ENCODE measurements at places on chromosomes 1 and 21.

- DNase-seq, result no peak
These were observed 199.7 kb upstream of the TMPRSS15 start for GRCh38 chr21:18603261-18603660.

GRCh38 chr21:16427587-16428087, 697.9 kb downstream of the USP25 start:
- DNase-seq, result no peak

DNA sequence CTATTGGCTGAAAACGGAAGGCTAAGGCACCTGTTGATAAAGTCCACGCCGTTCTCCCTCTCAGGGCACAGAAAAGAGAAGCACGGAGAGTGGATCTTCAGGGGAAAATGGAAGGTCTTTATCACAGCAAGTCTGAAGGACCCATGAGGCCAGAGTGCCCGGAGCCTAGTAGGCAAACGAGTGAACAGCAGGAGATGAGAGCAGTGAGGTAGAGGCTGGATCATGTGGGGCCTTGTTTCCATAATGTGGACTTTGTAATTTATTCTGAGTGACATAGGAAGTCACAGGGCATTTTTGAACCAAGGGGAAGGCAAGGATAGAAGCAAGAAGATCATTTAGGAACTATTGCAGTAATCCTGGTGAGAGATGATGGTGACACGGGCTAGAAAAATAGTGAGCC, 287.2 kb upstream of the NRIP1 start:
- no peak for DNase-seq

DNA sequence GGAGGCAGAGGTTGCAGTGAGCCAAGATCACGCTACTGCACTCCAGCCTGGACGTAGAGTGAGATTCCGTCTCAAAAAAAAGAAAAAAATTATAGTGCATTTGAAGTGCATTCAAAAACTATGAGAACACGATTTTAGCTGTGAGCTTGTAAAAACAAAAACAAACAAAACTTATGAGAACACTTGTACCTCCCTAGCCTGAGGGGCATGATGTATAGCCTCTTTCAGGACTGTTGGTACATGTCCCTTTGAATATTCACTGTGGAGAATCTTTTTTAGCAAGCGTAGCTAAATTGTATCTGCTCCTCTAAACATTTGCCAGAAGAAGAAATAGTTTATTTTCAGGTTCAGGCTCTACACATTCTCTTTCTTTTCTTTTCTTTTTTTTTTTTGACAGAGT, 9.5 kb upstream of the DEGS1 start:
- no peak for DNase-seq

- DNase-seq, result no peak
These were observed 271.9 kb upstream of the FMN2 start for GRCh38 chr1:239819756-239820250.

GRCh38 chr1:67764633-67765032, 68.6 kb downstream of the GNG12 start:
- no peak for DNase-seq

GRCh38 chr1:234725177-234726132, 115.5 kb upstream of the IRF2BP2 start:
- peak; percentile 69 for DNase-seq

DNA sequence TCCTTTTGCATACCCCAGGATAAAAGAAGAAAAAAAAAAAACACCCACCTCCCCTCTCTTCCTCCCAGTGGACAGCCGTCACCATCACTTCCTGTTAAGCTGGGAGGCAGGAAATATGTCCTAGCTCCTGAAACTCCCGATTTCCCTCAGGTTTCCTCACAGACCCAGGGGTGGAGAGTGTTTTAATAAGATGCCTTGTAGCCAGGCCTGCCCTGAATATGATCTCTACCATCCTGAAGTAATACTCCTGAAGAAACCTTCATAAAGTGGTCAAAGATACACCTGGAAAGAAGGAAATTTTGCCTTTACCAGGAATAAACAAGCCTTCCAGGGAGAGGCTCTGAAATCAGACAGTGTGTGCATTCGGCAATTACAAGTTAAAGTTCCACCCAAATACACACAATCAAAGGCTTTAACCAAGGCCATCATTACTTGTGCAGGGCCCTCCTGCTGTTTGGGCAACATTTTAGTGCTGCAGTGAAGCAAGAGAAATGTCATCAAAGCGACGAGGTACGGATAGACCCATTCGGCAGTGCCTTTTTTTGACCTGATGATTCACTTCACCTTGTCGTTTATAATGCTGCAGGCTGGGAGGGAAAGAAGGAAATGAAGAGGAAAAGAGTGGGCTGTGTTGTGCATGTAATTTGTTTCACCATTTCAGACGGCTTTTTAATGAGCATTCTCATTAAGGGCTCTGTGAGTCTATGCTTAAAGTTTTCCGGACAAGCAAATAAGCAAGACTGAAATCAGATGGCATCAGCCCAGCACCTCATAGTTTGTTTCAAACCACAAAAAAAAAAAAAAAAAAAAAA, 41.0 kb upstream of the RASAL2 start:
- no peak for DNase-seq

- no peak for DNase-seq
These were observed 20.6 kb downstream of the GPR3 start for GRCh38 chr1:27413004-27413403.

DNA sequence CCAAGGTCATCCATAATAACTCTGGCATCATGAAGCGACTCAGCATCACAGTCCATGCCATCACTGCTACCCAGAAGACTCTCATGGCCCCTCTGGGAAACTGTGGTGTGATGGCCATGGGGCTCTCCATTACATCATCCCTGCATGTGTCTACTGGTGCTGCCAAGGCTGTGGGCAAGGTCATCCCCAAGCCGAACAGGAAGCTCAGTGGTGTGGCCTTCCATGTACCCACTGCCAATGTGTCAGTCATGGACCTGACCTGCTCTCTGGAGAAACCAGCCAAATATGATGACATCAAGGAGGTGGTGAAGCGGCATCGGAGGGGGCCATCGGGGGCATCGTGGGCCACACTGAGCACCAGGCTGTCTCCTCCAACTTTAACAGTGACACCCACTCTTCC, 65.1 kb upstream of the ARHGAP29 start:
- no peak for DNase-seq

- no peak for DNase-seq
These were observed 29.1 kb downstream of the TRPM2 start for GRCh38 chr21:44382536-44382935.

DNA sequence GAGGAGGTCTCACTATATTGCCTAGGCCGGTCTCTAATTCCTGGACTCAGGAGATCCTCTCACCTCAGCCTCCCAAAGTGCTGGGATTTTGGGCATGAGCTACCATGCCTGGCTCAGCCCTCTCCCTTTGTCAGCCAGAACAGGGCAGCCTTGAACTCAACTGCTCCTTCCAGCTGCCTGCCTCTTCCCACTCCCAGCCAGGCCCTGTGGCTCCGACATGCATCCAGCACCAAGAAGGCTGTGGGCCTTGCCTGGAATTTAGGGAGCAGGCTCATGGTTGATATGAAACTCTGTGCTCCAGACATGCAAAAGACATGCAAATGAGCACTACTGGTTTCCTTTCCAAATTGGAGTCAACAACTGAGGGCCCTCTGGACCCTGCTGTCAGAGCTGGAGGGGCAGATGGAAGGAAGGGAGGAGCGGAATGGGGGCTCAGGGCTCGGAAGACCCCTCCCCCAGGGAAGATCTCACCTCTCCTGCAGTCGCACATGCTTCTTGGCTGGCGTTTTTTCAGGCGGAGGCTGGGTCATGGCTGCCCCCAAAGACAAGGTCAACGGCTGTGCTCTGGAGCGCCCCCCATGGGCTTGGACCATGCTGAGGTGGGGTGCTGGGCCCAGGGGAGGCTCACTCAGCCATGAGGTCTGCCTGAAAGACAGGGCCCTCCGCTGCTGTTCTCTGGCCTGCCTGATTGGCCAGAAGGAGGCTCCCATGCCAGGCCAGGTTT, 1.4 kb downstream of the PTPN7 start:
- peak; percentile 82 for DNase-seq

DNA sequence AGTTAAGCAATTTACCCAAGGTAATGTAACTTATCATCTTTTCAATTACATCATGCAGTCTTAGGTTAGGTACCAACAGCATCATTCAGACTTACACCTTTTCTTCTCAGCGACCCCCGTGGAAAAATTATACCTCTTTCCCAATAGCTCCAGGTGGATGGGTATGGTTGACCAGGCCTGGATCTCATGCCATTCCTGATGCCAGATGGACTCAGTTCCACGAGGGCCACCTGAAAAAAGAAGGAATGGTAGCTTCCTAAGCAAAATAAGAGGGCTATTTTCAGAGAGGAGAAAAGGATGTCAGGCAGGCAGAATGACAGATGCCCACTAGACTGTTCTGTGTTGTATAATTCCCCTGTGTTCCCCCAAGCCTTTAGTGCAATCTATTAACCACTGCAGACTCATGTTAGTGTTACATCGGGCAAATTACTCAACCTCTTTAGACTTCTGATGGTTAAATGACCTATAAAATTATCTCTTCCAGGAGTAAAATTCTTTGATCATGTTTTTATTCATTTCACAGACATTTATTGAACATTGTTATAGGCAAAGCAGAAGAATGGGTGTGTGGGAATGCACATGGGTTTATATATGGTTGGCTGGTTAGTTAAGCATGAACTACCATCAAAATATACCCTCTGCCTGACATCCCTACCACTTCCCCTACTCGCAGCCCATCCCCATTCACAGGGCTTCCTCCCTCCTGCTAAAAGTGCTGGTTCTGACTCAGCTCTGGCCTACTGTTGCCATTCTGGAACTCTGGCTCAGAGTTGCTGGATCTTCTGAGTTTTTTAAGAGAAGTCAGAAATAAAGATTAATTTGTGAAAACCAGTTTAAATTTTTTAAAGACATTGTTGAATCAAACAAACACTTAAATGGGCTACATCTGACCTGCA, 10.6 kb upstream of the MYSM1 start:
- DNase-seq, result no peak

- DNase-seq, result peak; percentile 39
These were observed 44.1 kb downstream of the TRPM2 start for GRCh38 chr21:44397431-44398031.

- no peak for DNase-seq
These were observed 292.9 kb downstream of the PLA2G4A start for GRCh38 chr1:187121661-187122060.

- peak; percentile 43 for DNase-seq
These were observed 25.7 kb downstream of the SPOCD1 start for GRCh38 chr1:31790140-31790539.

GRCh38 chr21:21182401-21183010, 184.3 kb downstream of the NCAM2 start:
- no peak for DNase-seq

DNA sequence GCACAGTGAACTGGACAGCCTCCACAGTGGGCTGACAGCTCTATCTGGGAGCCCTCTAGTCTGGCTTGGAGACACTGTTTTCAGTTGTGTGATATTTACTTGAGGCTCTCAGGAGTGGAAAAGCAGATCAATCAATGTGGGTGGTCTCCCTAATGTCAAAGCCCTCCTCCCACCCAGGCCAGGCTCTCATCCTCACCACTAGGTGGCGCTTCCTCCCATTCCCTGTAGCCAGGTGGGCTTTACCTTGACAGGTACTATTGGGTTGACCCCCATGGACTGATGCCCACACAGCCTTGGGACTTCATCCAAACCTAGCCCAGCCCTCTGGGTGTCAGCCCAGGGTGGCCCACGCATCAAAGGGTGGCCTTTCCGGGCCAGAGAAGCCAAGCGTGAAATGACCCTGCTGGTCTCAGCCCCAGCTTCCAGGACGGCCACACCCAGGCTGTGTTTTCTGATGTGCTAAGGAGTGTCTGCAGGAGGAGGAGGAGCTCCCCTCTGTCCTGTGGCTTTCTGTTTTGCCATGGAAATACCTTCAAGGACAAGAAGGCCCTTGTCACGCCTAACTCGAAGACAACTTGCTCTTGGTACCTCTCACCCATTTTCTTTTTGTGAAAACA, 54.0 kb downstream of the CLIC6 start:
- peak; percentile 70 for DNase-seq

GRCh38 chr1:3662080-3662671, 9.9 kb downstream of the TP73 start:
- DNase-seq, result no peak

DNA sequence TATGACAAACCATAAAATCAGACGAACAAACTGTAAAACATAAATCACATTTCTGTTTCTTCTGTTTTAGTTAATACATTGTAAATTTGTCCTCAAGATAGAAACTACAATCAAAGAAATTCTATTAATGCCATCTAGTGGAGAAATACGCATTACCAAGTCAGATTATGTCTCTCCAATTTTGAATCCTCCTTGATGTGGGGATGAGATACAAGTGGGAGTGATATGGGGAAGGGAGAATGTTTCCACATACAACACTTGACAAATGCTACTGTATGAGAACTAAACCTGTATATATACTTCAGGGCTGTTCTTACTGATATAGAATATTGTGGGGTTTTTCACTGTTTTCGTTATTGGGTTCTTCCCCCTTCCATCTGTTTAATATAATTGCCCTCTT, 2.6 kb downstream of the HFM1 start:
- no peak for DNase-seq

DNA sequence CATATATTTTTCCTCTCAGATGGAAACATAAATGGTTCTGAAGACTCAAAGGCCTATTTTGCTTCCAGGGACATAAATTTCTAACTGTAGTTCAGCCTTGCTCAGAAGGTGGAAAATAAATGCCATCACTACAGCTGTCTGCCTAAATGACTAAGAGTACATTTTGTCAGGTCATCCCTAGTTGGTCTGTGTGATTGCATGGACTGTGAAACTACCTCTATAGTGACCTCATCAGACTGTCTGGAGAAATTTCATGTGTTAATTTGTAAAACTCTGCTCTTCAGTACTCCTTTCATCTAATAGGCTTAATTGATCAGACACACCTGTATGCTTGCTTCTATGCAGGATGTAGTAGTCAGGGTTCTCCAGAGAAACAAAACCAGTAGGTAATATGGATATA, 886.9 kb downstream of the AMY1C start:
- DNase-seq, result no peak

GRCh38 chr1:27872059-27872801, at the start of gene THEMIS2:
TSS of gene THEMIS2 (plus strand) at chr1:27872544. CDS start at chr1:27872572, 28 bp downstream.
- peak; percentile 89 for DNase-seq

- peak; percentile 47 for DNase-seq
These were observed 23.6 kb downstream of the COL6A2 start for GRCh38 chr21:46121286-46122221.
